ENCODE measurements at places on chromosomes 7 and 10.

- DNase-seq: no peak
Observed at GRCh38 chr7:12257582-12257981, 46.5 kb downstream of the TMEM106B start.

GRCh38 chr10:68957654-68958053 is 1.7 kb downstream of the DDX21 start:
- no peak for DNase-seq

- DNase-seq: no peak
Observed at GRCh38 chr7:55439627-55440026, 74.5 kb downstream of the LANCL2 start.

- DNase-seq: no peak
Observed at GRCh38 chr7:70137126-70137525, 538.9 kb downstream of the AUTS2 start.

DNA sequence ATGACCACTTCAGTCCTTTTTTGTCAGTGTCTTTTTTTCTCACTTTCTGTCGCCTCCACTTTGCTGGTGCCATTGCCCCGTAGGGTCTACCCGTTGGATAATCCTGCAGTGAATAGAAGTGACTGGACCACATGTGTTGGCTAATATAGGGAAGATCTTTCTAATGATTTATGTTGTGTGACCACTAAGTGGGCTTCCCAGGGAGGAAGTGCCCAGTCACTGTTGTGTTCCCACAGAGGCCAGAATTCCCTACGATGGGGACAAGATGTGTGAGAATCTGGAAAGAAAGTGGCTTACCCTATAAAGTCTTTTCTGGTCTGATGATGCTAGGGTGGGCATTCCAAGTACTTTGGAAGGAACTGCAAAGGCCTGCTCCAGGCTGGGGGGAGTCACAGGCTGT is 28.4 kb upstream of the SMC3 start:
- no peak for DNase-seq

All from stimulated activated CD8-positive, alpha-beta memory T cell treated with anti-CD3 and anti-CD28 coated beads, Interleukin-15, amount 100 ng/mL, for 24 hours (primary cell).